ENCODE measurements at places on chromosomes 16 and 17.

DNA sequence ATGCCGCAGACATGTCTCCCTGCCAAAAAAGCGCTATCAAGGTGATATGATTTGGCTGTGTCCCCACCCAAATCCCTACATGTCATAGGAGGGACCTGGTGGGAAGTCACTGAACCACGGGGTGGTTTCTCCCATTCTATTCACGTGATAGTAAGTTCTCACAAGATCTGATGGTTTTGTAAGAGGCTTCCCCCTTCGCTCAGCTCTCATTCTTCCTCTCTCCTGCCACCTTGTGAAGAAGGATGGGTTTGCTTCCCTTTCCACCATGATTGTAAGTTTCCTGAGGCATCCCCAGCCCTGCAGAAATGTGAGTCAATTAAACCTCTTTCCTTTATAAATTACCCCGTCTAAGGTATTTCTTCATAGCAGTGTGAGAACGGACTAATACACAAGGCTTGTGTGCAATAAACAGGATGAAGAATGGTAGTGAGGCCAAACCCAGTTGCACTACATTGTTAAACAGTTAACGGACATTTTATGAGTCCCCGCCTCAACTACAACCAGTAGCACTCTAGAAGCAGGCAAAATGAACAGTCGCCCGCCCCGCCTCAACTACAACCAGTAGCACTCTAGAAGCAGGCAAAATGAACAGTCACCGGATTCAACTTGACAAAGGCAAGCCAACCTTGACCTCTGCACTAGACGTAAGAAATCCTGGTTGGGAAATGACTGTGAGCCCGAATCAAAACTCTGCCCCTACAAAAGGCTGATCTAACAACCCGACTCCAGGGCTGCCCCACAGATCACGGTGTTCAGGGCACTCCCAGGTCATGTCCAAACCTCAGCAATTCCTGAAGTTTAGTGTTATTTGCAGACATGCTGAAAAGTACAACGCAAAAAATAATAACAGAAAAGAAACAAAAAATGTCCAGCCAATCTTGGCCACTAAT is 26.3 kb downstream of the VPS53 start:
- DNase-seq: no peak

- DNase-seq: no peak
These were observed 20.5 kb upstream of the KLHL11 start for GRCh38 chr17:41885733-41886132.

DNA sequence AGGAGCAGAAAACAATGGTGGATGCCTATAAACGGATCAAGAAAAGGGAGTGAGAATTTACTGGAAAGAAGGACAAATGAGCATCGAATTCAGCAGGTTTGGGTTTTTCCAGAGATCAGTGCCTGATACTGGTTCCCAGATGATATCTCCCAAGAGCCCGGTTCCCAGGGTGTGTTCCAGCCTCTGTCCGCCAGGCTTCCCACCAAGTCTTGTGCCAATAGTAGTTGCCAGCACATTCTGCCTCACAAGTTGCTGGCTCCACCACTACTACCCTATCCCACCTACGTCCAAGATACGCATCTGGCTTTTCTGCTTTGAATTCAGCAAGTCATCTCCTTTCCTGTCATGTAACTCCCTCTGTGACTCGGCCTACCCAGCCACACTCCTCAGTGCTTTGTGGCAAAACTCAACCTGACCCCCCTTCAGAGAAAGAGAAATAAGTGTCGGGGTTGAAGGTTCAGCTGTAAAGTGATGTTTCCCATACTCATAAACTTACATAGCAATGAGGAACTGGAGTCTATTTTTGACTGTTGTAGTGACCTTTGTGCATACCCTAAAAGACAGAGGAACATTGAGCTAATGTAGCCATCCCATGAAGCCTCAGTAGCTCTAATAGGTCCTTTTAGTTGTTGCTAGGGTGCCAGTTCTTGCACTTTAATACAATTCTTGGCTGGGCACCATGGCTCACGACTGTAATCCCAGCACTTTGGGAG is 277.0 kb downstream of the IRX3 start:
- no peak for DNase-seq

DNA sequence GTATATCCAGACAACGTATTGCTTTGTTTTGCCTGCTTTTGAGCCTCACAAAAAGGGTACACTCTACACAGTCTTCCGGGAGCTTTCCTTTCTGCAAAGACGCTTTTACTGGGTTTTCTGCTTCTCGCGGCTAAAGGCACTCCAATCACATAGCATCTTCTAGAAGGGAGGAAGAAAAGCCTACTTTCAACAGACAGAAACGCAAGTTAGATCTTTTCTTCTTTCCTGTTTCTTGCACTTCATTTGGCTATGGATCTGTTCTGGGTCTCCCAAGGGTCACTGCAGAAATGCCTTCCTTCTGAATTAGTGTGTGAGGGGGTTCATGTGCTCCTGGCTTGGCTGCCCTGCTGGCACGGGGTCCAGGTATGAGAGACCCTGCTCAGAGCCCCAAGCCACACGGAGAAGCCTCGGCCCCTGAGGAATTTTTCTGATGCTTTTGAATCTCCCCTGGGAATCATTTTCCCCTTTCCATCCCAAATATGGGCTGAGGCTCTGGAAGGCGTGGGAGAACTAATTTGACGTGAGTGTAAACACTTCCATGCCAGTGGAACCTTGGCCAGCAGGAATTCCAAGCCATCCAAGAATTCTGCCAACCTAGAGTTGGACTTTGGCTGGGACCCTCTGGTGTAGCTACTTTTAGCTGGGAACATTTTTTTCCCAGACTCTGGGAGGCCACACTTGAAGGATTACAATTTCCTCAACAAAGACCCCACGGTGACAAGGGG is 49.6 kb upstream of the NKD1 start:
- DNase-seq: peak; percentile 12

- DNase-seq: no peak
These were observed 21.2 kb upstream of the ENGASE start for GRCh38 chr17:79053251-79053925.

- DNase-seq: no peak
These were observed 2.0 kb downstream of the CACNA1G start for GRCh38 chr17:50562242-50563091.

GRCh38 chr16:55379371-55379770 is 55.4 kb downstream of the IRX6 start:
- DNase-seq: no peak

- no peak for DNase-seq
These were observed 587.3 kb upstream of the CDH5 start for GRCh38 chr16:65779201-65779600.

- DNase-seq: peak; percentile 53
These were observed 2.0 kb downstream of the USP36 start for GRCh38 chr17:78838574-78839005.

DNA sequence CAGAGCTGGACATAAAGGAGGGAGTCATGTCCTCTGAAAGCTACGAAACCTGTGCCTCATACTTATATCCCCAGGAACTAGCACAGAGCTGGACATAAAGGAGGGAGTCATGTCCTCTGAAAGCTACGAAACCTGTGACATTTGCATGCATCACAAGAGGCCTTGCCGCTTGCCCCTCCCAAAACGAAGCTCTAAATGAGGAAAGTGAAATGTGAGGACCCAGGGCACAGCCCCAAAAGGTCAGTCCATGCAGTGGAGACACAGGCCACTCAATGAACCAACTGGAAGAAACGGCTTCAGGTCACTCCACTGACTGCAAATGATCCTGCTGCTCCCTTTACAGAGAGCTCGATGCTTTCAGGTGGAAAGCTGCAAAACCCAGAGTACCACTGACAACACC is 38.3 kb downstream of the COG7 start:
- DNase-seq: no peak

- DNase-seq: no peak
These were observed 154.7 kb upstream of the CACNG3 start for GRCh38 chr16:24101431-24101830.

GRCh38 chr17:29699283-29699682 is 76.6 kb upstream of the CORO6 start:
- DNase-seq: no peak

DNA sequence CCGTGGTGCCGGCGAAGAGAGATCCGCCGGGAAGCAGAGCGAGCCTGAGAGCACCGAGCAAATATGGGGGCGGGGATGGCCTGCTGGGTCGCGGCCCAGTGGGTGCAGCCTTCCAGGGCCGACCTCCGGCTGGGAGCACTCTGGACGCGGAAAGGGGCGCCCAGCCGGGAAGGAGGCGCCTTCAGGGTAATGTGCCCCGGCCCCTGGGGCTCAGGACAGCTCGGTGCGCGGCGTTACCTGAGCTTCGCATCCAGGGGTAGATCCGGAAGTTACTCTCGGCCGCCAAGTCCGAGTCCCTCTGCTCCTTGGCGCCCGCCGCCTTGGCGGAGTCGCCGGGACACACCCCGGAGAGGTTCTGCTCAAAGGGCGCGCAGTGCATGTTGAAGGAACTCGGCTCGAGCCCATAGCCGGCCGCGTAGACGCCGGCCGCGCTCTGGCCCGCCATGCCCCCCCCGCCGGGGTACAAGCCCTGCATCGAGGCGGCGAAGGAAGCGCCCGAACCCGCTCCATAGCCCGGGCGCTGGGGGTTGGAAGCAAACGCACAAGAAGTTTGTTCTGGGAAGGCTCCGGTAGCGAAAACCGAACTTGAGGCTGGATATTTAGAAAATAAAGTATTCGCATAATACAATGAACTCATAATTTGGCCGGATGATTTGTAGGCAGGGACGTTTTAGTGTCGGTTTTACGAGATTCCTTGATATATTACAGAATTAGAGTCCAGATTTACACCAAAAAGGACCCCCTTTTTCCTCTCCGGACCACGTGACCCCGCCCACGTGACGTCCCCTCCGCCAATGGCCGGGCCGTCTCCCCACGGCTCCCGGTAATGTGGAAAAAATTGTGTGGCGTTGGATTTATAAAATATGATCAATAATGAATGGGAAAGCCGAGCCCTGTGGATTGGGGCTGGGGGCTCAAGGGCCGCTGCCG is at the start of gene HOXB7:
Gene HOXB7 (minus strand): TSS at position 736 of the 930 bp plus-strand sequence. CDS start 99 bp downstream, at position 637.
- no peak for DNase-seq

- no peak for DNase-seq
These were observed 77.6 kb upstream of the RBL2 start for GRCh38 chr16:53356478-53357207.

DNA sequence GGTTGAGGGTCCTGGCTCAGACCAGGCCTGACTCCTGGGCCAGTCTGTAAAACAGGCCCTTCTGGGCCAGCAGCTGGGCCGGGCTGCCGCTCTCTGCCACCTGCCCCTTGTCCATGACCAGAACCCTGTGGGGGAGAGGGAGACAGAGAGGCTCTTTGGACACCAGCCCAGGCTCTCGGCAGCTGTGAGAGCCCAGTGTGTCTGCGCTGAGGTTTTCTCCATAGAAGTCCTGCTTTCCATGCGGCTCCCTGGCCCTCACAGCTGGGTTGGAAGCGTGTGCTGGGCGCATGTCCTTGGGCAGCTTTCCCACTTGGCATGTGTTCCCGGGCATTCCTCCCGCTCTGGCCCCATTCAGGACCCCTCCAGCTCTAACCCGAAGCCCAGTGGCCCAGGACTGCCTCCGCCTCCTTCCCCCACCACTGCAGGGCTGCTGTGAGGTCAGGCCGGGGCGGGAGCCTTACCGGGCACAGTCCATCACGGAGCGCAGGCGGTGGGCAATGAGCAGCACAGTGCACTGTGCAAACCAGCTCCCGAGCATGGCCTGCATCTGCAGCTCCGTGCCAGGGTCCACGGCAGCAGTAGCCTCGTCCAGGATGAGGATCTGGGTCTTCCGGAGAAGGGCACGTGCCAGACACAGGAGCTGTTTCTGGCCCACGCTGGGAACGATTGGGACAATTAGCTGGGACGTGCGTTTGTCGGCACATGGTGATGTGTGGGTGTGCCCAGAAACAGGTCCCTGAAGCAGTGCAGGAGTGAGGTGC is 73.0 kb downstream of the ABCC6 start:
- DNase-seq: peak; percentile 49

DNA sequence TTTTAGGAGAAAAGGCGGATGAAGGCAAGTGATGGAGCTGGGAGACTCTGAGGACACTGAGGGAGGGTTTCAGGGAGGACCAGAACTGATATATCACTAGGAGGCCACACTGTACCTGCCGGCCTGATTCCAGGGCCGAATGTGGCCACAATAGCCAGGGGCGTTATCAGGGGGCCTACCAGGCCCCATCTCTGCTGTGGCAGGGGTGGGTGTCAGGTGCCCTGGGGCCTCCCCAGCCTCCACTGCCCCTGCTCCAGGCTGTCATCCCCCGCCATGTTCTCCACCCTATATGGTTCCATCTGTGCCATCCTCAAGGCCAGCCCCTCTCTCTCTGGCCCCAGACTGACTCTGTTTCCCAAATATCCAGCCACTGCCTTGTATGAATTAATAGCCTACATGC is 246.5 kb downstream of the GSG1L start:
- DNase-seq: no peak

GRCh38 chr17:6471531-6472465 is 27.5 kb downstream of the PIMREG start:
- no peak for DNase-seq

- no peak for DNase-seq
These were observed 3.3 kb downstream of the CLDN7 start for GRCh38 chr17:7258731-7259554.

GRCh38 chr16:14672403-14672971 is 21.6 kb downstream of the PLA2G10 start:
- DNase-seq: no peak

DNA sequence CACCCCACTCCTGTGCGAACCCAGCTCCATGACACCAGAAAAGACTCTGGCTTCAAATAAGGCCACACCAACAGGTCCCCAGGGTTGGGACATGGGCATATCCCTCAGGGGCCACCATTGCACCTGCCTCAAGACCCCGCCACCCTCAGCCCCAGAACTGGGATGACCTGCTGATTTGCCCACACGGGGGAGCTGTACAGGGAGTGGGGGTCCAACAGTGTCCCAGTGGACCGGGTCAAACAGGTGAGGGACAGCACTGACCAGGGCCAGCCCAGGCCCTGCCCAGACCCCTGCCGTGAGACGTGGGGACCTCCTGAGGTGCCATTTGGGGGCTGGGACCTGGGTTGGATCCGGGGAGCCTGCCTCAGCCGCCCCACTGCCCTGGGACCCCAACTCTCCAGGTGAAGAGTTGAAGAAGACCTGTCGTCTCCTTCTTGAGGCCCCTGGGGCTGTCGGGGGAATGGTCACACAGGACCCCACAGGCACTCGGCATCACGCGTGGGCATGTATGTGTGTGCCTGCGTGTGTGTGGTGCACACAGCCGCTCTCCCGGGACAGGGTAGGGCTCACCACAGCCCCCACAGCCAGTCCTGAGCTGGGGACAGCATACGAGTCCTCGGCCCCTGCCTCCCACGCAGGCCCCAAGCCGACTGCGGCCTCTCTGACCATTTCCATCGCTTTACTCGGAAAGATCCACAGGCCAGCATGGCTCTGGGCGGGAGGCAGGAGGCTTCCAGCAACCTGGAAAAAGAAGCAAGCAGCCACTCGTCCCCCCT is 34.2 kb upstream of the ZNF469 start:
- no peak for DNase-seq

GRCh38 chr16:75477680-75478473 is 13.4 kb upstream of the TMEM170A start:
- DNase-seq: no peak

- no peak for DNase-seq
These were observed 200.4 kb downstream of the LGALS9B start for GRCh38 chr17:20266806-20267458.

Data from liver (tissue), 10 donors.